ENCODE measurements at places on chromosomes 4 and X.
A peak's percentile ranks its signal among the peaks of the same experiment; 100 is the strongest.

DNA sequence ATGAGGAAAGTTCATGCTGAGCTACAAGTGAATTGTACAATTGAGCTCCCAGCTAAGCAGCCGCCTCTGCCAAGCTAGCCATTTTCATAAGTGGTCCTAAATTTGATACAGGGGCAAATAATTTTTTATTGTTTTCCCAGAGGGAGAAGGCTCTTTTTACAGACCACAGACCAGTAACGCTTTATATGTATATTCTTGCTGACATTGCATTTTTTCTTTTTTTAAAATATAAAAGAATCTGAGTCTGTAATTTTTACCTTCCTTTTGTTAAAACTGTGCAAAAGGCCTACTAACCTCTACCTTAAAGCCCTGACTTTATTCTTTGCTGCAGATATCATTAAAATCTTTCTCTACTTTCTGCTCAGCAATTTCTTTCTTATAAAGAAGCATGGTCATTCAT is 501.2 kb upstream of the INTU start:
- no peak for DNase-seq

- no peak for DNase-seq
Observed at GRCh38 chr4:143653031-143653430, 47.4 kb downstream of the FREM3 start.

GRCh38 chr4:61049018-61049417 is 151.1 kb upstream of the ADGRL3 start:
- no peak for DNase-seq

DNA sequence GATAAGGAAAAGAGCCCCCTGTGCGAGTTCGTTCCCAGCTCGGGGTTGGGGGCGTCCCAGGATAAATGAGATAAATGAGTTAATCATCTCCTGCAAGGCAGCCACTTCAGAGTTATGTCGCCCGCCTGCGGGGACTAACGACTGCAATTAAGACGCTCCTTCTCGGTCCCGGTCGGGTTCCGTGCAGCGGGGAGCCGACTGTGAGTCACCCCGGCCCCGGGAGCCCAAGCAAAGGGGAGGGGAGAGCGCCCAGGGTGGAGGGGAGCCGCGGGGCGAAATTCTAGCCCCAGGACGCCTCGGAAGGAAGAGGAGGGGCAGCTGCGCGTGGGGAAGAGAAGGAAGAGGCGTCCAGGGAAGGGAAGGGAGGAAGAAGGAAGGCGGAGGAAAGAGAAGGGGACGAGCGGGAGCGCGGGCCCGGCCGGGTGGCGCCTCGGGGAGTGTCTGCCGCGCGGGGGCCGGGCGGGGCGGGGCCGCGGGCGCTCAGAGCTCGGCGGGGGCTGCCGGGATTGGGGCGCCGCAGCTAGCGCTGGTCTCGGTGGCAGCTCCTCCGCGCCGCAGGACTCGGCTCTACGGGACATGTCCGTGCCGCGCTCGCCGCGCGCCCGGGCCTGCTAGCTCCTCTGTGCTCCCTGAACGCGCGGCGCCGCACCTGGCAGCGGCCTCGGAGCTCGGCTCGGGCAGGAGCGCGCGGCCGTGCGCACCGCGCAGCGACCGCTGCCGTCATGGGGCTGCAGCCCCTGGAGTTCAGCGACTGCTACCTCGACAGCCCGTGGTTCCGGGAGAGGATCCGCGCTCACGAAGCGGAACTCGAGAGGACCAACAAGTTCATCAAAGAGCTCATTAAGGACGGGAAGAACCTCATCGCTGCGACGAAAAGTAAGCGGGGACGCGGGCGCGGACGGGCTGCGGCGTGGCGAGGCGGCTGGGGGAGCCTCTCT is at the start of gene ARHGAP10:
TSS of gene ARHGAP10 (plus strand) at position 509 of the 938 bp plus-strand sequence. CDS start at position 723, 214 bp downstream.
- DNase-seq: peak; percentile 76

DNA sequence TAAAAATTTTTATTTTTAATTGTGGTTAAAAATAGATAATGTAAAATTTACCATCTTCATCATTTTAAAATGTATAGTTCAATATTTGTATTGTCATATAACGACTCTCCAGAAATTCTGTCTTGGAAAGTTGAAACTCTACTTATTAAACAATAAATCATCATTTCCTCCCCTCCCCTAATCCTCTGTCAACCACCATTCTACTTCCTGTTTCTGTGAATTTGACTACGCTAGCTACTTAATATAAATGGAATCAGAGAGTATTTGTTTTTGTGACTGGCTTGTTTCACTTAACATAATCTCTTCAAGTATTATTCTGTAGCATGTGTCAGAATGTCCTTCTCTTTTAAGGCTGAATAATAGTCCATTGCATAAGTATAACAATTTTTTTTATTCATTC is 729.0 kb upstream of the AADAT start:
- no peak for DNase-seq

Data from stimulated activated CD4-positive, alpha-beta T cell treated with anti-CD3 and anti-CD28 coated beads, Interleukin-4, amount 100 ng/mL, for 1 hour (primary cell).